ENCODE measurements at places on chromosomes 4 and X.

DNA sequence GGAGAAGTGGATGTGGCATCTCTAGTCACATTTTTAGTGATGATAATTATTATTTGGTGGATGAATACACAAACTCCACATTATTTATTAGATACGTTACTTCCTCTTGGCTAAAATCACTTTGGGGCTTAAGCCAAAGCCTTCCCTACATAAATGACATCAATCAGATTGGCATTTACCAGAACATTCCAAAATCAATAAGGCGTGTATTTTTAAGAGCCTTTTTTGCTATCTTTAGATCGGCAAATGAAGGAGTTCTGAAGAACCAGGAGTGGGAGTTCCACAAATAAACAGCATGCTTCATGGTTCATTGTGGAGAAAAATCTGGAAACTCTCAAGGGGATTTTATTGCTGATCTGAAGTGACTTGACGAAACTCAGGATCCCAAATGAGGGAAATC is 89.7 kb downstream of the AMELX start:
- DNase-seq: no peak

DNA sequence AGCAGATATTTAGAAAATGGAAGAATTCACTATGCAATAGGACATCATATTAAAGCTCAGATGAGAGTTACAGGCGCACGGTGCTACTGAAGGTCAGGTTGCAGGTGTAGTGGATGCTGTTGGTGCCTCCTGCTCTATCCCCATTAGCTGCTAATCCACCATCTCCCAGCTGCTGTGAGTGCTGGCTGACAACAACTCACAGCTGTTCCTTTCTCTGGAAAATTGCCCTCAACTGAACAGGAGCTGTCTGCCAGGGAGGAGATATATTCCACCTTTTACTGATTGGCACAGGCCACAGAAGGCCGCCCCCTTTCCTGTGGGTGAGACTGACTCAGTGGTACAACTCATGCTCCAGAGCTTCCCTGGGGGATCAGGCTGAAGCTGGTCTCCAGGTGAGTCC is 48.7 kb downstream of the UCHL1 start:
- DNase-seq: no peak

DNA sequence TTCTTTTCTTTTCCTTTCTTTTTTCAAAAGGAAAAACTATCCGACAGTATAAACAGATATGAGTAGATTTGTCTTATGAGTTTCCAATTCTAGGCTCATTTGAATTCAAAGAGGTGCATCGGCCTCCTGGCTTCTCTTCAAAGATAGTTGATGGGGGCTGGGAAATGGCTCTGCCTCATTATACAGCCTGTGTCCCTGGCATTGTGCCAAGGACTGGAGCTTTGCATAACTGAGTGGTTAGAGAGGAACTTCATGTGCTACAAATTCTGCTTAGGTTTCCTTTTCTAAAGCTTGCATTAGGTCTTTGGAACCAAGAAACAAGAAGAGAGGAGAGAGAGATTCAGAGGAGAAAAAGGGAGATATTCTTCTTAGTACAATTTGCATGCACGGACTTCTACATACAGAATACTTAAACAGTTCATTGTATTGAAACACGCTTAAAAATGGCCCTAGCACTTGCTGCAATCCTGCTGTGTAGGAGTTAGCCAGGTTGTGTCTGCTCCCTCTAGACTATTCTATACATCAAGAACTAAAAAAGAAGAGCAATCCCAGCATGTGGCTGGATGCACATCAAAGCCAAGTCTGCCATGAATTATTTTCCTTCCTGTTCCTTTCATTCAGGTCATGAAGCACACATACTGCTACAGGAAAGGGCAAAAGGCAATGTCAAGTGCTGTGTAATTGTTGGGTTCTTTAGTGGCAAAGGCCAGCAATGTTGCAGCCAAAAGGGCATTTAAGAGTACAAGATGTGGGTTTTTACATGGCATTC is 70.9 kb downstream of the INTS12 start:
- DNase-seq: peak; percentile 83

GRCh38 chr4:110483516-110483915 is 7.6 kb downstream of the ENPEP start:
- no peak for DNase-seq

DNA sequence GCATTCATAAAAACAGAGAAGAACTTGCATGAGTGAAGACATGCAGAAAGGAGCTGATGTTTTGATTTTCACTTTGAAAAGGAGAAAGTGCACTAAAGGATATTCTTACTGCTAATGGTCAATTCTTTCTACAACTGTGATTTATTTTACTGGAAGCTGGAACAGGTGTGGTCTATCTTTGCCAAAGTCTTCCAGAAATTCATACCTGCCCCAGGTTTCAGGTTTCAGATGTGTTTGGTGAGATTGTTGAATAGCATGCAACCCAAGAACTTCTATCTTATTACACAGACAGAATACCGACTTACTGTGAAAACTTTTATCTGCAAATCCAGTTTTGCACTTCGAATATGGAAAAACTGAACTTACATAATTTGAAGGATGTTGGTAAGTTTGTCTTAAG is 388.3 kb downstream of the PDGFC start:
- no peak for DNase-seq

DNA sequence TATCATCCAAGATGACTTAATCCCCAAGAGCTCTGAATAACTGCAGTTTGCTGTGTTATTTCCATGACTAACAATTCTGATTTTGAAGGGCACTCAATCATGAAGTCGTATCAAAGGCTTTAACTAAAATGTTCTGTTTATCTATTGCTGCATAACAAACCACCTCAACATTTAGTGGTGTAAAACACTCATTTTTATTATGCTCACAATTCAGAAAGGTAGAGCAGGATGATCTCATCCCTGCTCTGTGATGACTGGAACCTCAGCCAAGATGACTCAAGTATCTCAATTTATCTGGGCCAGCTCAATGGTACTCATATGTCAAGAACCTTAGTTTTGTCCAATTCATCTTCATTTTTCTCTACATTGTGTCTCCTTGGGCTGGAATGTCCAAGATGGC is 451.1 kb downstream of the PPARGC1A start:
- no peak for DNase-seq

- no peak for DNase-seq
These were observed 1101.6 kb downstream of the FAM133A start for GRCh38 chrX:94775640-94776039.

DNA sequence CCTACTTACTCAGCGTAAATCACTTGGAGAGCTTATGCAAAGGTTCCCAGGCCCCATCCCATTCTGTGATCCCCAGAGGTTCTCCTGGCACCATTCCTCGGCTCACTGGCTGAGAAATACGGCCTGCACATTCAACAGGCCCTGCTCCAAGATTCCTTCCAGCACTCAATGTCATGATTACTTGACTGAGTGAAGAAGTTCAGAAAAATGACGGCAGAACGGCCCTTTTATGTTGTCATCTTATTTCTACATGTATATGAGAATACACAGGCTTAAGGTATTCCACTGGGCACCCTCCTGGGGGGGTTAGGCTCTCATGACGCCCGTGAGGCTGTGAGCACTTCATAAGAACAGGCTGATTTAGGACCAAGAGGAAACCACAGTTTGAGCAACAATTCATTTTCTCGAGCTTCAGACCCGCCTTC is 190.6 kb downstream of the NSUN7 start:
- DNase-seq: peak; percentile 9

DNA sequence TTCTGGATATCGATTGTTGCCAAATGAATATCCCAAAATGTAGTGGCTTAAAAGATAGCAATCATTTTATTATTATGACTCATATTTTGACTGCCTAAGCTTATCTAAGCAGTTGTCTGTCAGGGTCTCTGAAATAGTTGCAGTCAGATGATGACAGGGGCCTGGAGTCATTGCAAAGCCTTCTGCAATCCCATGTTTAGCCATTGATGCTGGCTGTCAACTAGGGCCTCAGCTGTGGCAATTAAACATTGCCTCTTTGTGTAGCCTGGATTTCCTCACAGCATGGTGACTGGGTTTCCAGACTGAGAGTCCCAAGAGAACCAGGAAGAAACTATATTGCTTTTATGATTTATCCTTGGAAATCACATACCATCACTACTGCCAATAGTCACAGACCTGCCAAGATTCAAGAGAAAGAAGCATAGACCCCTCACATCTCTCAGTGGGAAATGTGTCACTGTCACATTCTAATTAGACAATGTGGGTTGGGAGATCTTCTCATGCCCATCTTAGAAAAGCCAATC is 227.3 kb upstream of the NOCT start:
- no peak for DNase-seq
